Renal cortex interstitium (tissue), 15 donors: ENCODE measurements at places on chromosomes 12 and 14. TPM values are rescaled to one million over a fixed set of nuclear protein-coding genes. Genes with fewer than 3 reads are reported as not detected.

DNA sequence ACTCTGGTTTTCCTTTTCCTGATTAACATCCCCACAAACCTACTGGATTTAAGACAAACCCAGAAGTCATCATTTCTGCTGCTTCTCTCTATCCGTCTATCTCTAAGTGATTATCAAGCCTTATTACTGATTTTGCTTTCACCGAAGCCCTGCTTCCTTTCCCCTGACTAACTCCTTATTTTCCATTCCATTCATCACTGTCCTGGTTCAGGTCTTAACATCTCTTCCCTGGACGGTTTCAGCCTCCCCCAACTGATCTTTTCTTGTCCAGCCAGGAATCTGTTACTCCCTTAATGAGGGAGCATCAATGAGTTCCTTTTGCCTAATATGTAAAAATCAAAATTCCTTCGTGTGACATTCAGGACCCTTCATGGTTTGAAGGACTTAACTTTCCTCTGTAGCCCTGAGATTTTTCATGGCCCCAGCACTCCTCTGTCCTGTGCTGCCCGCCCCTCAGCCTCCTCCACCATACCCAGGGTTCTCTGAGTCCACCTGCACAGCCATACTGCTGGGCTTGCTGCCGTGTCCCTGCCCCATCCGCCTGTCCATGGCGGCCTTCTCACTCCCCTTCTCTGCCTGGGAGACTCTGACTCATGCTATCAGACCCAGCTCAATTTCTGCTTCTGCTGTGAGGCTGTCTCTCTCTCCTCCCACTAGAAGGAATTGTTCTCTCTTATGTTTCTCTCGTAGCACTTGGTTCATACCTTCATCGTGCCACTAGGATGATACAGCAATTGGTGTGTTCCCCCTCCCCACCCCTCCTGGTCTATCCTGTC lies 167.8 kb upstream of the HIF1A start:
- no peak for DNase-seq

DNA sequence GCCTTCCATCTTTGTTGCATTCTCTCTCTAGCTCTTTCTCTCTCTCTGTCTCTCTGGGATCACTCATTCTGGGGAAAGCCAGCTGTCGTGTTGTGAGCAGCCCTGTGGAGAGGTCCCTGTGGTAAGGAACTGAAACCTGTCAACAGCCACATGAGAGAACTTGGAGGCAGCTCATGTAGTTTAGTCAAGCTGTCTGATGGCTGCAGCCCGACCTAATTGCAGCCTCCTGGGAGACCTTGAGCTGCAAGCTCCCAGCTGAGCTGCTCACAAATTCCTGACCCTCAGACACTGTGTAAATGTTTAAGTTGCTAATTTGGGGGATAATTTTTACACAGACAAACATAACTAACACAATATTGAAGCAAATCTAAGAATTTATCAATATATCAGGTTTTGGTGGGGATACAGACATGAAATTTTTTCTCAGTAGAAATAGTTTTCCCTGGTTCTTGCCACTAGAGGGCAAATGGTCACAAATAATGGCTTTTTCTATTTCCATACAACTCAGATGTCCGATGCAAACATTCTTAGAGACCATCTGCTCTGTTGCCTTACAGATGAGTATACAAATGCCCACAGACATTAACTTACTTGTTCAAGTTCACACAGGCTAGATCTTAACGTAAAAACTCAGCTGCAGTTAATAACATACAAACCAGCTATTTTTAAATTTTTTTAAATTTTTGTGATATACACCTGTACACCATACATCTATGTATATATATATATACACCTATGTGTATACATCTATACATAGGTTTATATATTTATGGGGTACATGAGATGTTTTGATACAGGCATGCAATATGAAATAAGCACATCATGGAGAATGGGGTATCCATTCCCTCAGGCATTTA lies 15.5 kb upstream of the KRR1 start:
- no peak for DNase-seq

GRCh38 chr12:51923506-51924365 lies 16.4 kb downstream of the ACVRL1 start:
- no peak for DNase-seq

JAG2 gene
- 10.1 TPM for polyA plus RNA-seq

HCAR3 gene
- 0.62 TPM for polyA plus RNA-seq

PRR4 gene
- 5.6 TPM for polyA plus RNA-seq

KRT82 gene
- not detected for polyA plus RNA-seq

SLC6A13 gene
- polyA plus RNA-seq: 64.9 TPM
